T-helper 22 cell (primary cell): ENCODE measurements at places on chromosomes 16 and 17.

DNA sequence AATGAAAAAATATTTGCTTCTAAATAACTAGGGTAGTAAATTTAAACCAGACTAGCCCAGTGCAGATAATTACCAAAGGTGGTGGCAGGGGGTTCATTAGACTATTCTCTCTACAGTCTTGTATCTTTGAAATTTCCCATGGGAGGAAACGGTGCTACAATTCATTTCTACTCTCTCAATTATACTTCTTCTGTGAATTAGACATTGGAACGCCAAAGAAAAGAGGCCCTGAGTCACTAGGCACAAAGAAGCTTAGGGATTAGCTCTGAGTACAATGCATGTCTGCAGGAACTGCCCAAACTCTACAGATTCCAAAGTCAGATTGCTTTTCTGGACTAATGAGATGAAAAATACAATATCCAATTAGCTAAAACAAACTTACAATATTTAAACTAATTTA is 30.7 kb upstream of the ARL6IP1 start:
- DNase-seq = no peak

DNA sequence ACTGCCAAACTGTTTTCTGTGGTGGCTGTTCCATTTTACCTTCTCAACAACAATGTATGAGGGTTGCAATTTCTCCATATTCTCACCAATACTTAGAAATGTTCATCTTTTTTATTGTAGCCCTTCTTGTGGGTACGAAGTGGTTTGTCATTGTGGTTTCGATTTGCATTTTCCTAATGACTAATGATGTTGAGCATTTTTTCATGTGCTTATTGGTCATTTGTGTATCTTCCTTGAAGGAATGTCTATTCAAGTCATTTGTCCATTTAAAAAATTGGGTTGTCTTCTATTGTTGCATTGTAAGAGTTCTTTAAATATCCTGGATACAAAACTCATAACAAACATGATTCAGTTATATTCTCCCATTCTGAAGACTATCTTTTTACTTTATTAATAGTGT is 47.5 kb upstream of the CCL2 start:
- DNase-seq = no peak

DNA sequence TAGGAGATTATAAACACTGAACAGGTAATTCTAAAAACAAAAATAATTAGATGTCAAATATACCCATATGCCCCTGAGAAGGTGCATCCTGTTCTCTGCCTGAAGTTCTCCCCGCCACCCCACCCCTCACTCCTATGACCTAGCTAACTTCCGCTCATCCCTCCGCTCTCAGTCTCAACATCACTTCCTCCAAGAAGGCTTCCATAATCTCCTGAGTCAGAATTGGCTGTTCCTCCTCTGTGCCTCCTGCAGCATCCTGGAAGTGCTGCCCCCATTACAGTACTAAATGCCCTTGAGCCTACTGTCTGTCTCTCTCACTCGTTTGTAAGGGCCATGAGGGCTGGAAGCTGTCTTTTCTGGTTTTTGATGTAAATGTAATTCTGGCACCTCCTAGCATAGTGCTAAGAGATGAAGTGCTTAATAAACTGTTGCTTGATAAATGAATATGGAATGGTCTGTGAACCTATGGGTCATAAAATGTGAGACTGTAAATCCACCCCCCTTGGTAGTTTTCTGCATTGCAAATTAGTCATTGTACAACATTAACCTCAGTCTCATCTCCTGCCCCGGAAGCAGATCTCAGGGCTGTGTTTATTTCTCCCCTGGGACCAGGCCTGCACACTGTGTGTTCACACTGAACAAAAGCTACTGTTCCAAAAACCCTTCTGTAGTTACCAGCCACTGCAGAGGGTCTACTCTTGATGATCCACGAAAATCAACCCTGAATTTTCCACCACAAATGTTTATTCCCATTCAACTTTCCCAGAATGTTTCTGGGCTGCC is 3.9 kb upstream of the MYO1D start:
- no peak for DNase-seq

DNA sequence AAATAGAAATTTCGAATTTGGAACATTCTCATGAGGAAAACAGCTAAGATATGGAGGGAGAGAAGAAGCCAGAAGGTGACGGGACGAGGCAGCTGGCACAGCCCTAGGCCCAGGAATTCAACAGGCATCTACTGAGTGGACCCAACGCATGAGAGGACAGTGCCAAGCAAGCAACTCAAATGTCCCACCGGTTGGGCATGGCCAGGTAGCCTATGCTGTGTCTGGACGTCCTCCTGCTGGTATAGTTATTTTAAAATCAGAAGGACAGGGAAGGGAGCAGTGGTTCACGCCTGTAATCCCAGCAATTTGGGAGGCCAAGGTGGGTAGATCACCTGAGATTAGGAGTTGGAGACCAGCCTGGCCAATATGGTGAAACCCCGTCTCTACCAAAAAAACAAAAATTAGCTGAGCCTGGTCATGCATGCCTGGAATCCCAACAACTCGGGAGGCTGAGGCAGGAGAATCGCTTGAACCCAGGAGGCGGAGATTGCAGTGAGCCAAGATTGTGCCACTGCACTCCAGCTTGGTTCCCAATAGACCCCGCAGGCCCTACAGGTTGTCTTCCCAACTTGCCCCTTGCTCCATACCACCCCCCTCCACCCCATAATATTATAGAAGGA is 2.0 kb downstream of the GH1 start:
- no peak for DNase-seq

DNA sequence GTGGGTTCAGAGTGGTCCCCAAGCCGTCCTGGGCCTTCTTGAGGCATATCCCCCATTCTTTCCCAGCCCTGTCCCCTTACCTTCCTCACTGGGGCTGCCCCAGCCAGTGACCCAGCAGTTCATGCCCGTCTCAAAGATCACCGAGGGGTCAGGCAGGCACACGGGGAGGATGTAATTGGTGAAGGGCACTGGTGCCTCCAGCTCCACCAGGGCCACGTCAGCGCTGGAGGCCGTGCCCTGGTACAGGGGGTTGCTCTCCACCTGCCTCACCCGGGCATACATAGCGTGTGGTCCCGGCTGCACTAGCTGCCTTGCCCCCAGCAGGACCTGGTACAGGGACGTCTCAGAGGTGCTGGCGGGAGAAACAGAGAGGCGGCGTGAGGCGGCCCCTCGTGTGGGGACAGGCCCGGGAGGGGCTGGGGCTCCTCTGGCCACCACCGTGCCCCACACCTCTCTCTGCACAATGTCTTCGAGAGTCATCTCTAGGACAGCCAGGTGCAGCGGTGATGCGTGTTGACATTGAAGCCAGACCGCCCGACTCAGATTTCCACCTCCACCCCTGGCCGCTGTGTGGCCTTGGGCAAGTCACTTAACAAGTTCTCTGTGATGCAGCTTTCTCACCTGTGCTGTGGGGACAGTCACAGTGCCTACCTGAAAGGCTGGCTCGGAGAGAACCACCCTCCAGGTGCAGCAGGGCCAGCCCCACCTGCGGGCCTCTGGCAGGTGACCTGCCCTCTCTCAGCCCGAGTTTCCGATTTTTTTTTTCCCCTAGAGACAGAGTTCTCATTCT is 5.8 kb downstream of the PRSS27 start:
- DNase-seq = no peak

DNA sequence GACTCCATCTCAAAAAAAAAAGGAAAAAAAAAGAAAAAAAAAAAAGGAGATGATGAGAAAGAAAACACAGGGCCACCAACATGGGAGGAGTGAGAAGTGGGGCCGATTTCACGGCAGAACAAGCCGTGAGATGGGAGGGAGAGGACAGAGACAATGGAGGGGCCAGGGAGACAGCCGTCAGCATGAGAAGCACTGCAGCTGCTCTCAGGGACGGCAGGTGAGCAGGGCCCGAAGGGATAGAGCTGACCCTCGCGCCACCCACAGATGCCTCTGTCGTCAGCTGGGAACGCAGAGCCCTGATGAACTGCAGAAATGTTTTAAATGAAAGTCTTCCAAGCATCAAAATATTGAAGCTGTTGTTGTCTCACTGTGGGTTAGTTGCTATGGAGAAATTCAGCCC is 20.3 kb downstream of the PITPNM3 start:
- no peak for DNase-seq

DNA sequence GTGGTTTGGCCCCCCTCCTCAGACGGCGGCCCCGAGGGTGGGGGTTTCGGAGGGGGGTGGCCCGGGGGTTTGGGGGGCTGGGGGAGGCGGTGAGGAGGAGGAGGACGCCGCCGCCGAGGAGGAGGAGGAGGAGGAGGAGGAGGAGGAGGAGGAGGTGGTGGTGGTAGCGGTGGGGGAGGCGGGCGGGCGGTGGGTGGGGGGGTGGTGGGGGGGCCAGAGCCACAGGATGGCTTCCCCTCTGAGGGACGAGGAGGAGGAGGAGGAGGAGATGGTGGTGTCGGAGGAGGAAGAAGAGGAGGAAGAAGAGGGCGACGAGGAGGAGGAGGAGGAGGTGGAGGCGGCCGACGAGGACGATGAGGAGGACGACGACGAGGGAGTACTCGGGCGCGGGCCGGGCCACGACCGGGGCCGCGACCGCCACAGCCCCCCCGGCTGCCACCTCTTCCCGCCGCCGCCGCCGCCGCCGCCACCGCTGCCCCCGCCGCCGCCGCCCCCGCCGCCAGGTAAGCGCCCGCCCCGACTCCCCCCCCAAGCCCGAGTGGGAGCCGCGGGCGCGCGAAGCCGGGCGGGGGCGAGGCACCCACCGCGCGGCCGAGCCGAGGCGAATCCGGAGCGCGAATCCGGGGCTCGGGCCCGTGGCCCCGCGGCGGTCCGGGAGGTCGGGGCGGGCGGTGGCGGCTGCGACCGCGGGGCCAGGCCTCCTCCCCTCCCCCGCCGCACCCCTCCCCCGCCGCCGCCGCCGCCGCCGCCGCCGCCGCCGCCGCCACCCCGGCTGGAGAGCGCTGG is 3.8 kb upstream of the CHD3 start:
- peak; percentile 36 for DNase-seq

DNA sequence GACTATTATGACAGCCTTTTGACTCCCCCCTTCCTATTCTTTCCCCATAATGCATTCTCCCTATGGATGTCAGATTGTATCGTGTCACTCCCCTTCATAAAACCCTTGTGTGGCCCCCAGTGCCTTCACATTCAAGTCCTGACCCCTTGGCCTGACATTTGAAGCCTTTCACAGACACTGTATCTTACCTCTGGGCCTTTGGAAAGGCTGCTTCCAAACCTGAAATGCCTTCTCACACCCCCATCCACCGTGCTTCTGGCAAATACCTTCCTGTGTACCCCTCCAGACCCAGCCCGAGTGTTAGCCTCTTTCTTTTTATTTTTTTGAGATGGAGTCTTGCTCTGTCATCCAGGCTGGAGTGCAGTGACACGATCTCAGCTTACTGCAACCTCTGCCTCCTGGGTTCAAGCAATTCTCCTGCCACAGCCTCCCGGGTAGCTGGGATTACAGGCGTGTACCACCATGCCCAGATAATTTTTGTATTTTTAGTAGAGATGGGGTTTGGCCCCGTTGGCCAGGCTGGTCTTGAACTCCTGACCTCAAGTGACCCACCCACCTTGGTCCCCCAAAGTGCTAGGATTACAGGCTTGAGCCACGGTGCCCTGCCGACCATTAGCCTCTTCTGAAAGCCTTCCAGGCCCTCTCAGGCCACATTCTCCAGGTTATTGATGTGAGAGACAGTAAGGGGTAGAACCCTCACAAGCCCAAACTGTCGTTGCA is 2.1 kb downstream of the ARMC5 start:
- no peak for DNase-seq

DNA sequence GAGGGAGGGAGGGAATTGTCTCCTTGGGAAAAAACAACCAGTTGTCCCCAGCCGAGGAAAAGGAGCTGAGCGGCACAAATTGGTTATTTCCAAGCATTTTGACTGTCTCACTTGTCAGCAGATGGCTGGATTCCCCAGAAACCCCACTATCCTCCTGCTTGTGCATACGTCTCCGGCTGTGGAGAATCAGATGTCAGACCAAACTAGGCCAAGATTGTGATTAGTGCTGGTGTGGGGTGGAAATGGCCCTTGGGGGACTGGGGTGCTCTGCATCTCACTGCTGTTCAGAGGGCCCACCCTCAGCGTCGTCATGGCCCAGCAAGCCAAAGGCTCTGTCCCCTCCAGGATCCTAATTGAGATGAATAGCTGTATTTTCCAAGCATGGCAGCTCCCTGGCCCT is 131.7 kb upstream of the HSBP1 start:
- DNase-seq = no peak

GRCh38 chr17:43461185-43461584 is 22.6 kb upstream of the DHX8 start:
- no peak for DNase-seq

DNA sequence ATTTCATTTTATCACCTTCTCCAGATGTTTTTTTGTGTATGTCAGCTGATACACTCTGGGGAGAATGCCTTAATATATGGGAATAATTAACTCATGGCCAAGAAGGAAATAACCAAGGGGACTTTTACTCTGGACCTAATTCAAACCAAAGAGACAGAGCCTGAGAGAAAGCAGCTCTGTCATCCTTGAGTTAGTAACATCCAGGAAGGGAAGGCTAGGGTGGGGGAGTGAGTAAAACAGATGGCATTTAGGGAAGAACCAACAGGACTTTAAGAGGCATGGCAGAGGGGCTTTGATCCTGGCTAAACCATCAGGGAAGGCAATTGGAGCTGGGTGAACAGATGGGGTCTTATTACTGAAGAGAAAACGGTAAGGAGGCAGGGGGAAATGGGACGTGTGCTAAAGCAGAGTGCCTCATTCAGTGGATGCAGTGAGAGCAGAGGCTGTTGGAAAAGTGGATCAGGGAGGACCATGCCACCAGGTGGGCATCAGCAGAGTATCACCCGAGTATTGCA is 2.5 kb upstream of the SMPD3 start:
- DNase-seq = no peak

DNA sequence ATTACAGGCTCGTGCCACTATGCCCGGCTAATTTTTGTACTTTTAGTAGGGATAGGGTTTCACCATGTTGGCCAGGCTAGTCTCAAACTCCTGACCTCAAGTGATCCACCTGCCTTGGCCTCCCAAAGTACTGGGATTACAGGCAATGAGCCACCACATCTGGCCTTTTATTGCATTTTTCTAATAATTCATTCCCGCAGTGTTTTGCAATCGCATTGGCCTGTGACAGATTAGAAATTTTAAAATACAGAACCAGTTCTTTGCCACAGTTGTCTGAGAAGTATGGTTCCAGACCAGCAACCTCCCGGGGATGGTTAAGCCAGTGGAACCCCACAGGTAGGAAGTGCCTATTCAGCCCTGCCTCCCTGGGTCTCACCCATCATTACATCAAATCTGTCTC is 3.2 kb upstream of the CRHR1 start:
- DNase-seq = no peak

- DNase-seq = no peak
These were observed 66.4 kb downstream of the SCNN1B start for GRCh38 chr16:23368469-23368868.

DNA sequence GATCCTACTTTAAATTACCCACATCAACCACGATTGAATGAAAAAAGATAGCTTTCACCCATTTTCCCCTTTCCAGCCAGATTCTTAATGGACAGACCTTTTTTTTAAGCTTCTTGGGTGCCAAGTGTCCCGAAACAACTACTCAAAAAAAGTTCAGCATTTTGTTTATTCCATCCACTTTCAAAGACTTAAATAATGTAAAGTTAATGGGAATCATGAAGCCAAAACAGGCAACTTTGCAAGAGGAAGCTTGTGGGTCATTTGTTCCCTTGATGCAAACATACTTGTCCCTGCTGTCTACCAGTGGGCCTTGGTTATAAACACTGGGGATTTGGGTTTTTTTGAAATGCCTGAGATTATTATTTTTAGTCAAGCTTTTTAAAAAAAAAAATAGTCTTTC is 414.0 kb upstream of the PSMD7 start:
- DNase-seq = no peak

GRCh38 chr16:9053006-9053601 is 38.3 kb upstream of the HAPSTR1 start:
- no peak for DNase-seq

GRCh38 chr16:66481943-66482390 is 54.9 kb downstream of the BEAN1 start:
- DNase-seq = no peak
